ENCODE measurements at places on chromosomes 13 and 19.

GRCh38 chr13:110875241-110875640 is 39.6 kb downstream of the ANKRD10 start:
- no peak for DNase-seq

DNA sequence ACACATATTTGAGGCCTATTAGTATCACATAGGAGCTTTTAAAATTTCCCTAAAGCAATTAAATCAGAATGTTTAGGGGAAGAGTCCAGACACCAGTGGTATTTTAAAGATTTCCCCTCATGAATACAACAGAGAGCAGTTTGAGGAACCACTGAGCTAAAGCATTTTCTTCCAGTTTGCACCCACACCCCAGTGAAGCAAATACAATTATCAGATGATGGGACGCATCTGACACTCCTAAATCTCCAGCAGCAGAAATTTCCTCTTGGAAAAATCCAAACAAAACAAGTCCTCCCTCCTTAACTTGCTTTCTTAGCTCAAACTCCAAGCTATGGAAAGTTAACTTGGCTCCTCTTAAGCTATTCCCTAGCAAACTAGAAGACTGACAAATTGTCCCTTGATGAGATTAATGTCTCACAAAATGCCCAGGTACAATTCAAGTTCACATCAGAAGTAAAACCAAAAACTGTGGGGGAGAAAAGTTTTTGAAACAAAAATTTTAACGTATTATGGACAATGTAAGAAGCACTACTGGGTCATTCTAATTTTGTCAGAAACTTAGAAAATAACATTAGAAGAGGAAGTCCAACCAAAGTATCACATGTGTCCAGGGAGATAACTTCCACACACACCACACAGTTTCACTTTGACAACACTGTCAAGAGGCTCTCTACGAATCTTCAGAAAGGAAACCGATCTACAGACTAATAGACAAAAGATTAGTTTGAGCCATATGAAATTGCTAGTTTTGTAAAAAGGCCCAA is 74.1 kb downstream of the ABCC4 start:
- no peak for DNase-seq

- no peak for DNase-seq
Measured at GRCh38 chr13:50426927-50427326, 411.7 kb downstream of the KCNRG start.

DNA sequence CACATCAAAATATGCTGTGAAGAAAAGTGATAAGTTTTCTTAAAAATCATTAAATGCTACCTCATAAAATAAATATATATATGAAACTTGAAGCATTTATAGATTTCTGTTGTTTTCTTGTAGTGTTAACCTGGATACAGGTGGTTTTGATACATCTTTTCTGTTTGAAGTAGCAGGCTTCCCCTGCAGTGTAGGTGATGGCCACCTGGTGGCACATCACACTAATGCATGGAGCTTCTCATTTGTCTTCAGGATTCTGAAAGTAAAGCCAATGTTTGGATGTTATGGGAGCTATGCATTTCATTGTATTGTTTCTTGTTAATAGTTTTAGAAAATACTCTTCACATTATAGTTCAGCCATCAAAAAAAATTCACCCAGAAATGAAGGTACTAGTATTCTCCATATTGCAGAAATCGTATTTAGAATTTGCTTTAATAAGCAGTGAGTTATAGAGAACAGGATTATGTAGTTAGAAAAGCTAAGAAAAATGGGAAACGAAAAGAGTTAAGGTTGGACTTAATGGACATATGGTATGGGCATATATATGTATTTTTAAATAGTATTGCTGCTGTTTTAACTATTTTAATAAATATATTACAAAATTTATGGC is 18.7 kb downstream of the GPR180 start:
- no peak for DNase-seq

DNA sequence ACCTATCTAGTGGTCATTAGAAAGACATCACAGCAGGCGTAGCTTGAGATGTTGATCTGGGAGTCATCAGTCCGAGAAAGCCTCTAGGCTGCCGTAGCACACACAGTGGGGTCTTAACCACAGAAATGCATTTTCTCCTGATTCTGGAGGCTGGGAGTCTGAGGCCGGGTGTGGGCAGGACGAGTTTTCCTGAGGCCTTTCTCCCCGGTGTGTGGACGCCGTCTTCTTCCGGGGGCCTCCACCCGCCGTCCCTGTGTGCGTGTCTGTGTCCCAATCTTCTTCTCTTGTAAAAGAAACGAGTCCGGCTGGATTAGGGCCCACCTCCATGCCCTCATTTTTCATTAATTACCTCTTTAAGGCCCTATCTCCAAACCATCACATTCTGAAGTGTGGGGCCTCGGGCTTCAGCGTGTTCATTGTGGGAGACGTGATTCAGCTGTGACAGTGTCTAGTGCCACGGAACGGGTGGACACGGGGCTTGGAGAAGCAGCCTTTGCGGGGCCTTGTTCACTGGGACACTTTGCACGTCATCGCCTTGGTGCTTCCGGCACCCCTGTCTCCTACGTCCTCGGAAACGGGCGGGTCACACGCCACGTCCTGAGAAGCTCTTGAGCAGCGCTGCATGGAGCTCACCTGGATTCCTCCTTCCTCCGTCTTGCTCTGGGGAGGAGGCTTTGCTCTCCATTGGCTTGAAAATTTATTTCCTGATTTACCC is 208.9 kb upstream of the SOX1 start:
- DNase-seq, result no peak

GRCh38 chr19:16608290-16608739 is 19.7 kb downstream of the MED26 start:
- DNase-seq, result no peak

DNA sequence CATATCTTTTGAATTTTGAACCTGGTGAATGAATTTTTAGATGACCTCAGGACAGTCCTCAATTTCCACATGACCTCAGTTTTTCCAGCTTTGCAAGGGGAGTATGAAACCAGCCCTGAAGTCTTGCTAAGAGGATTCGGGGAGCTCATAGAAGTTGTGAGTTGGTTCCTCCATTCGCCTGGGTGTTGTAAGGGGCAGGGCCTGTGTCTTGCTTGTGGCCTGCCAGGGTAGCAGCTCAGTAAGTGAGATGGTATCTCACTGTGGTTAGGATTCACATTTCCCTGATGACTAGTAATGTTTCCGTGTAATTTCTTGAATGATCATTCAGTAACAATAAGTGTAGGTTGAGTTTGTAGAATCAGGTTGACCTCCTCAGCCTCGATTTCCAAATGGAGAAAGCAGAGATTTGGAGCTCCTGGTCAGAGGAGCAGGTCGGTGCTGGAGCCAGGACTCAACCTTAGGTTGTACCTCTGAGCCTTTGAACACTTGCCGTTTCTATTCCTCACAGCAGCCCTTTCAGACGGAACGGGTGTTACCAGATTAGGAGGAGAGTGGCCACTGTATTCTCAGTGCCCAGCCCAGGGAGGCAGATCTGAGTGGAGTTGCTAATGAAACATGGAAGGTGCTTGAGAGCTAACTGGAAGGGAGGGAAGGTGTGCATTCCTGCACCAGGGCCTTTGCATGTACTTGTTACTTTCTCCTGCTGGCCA is 14.6 kb downstream of the NACC1 start:
- DNase-seq, result no peak

DNA sequence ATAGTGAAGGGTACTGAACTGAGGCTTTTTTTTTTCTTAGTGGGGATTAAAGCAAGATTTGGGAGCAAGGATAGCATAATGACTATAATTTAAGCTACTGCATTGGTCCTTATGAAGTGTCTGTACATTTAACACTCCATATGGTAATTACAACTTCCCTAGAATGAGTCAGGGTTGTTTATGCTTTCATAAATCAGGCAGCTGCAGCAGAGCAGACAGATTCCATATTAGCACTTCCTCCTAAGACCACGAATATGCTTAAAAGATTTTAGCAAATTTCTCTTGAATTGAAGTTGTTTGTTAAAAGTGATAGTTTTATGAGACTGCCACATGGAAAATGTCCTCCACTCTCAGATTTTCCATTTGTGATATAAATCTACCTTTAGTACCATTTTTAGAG is 401.1 kb upstream of the SPRY2 start:
- DNase-seq, result no peak

- DNase-seq, result no peak
Measured at GRCh38 chr13:44463759-44464158, 90.1 kb downstream of the SERP2 start.

DNA sequence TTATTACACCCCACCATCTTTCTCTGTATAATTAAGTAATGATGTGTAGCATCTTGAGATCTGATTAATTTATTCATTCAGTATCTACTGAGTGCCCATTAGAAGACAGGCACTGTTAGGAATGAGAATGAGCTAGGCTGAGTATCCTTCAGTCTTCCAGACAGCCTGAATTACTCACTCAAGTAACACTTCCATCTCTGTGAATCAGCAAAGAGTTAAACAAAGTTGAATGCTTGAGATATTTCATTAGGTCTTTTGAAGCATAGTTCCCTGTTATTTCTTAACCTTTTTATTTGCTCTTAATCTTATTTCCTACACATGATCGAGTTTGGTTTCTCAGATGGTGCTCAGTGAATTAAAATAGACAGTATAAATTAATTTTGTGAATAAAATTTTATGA is 413.7 kb downstream of the DCT start:
- DNase-seq, result no peak
